SHP77 (cell line): ENCODE measurements at places on chromosomes 6 and 20.

GRCh38 chr6:110738899-110739365, 76.3 kb downstream of the CDK19 start:
- DNase-seq, result no peak

DNA sequence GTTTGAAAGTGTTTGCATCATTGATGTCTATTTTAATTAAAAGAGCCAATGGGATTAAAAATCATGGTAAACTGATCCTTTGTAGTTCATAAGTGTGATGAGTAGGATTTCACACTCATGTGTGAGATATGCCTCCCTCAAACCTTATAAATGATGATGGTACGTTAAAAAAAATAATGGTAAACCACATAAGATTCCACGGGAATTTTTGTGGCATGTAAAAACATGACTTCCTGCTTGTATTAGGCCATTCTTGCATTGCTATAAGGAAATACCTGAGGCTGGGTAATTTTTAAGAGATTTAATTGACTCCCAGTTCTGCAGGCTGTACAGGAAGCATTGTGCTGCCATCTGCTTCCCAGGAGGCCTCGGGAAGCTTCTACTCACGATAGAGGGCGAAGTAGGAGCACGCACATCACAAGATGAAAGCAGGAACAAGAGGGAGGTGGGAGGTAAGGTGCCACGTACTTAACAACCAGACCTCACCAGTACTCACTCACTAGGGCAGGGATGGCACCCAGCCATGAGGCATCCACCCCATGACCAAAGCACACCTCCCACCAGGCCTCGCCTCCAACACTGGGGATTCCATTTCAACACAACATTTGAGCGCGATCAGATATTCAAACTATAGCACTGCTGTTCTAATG, 187.6 kb upstream of the QKI start:
- DNase-seq, result no peak

DNA sequence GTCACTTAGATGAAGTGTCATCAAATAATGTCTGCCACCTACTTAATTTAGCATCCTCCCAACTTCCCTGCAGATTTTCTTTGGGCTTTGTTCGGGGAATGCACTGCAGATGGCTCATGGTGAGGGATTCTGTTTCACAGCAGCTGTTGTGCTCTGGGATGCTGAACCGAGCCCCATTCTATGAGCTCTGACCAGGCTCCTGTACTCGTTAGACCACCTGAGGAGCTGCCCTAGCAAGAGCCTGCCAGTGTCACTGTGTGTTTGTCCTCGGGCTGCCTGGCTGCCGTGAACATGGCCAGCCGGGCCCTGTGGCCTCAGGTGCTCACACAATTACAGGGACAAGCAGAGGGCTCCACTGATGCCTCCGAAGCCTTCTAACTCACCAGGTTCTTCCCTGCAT, 238.8 kb upstream of the ECI2 start:
- DNase-seq, result no peak

GRCh38 chr6:2517855-2518473, 232.8 kb downstream of the MYLK4 start:
- no peak for DNase-seq

GRCh38 chr6:126041516-126041915, 55.2 kb downstream of the TRMT11 start:
- no peak for DNase-seq

GRCh38 chr6:45036103-45036502, 292.0 kb upstream of the RUNX2 start:
- no peak for DNase-seq

DNA sequence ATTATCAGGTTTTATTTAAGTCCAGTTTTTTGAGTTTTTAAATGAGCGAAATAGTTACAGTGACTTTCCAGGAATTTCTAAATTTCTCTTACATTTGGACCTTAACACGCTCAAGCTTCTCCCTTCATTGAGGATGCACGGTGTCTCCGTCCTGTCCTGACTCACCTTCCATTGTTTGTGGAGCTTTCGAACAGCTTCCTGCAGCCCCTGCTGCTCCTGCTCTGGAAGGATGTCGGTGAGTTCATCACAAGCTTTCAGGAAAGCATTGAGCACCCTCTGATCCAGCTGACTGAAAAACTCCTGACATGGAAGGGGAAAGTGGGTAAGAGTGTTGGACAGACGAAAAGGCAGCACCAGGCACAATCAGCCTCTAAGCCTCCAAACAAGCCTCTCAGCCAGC, 183.7 kb downstream of the SYNE1 start:
- DNase-seq, result no peak

DNA sequence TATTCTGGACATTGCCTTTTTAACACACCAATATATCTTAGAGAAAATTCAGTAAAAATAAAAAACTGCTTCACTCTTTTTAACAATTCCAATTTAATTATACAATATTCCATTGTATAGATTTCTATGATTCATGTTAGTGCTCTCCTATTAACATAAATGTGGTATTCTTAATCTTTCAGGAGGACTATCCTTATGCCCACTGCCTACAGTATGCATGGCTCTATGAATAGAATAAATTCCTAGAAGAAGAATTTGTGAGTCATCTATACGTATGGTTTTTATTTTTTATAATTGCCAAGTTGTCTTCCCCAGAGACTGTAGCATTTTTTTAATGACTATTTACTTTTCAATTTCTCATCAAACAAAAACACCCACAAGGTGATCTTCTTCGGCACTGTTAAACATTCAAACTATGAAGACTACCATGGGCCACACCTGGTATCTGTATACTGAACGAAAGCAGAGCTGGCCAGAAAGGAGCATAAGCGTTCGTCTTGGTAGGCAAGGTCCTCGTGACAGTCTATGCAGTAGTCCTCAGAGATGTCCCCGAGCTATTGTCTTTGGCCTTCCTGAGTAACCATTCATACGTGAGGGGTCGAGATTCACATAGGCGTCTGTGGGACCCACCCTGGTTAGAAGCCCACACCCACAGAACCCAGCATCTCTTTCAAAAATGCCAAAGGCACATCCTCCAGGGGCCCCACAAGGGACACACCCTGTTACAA, 74.6 kb downstream of the KIF16B start:
- DNase-seq, result no peak

- no peak for DNase-seq
These were observed 67.3 kb downstream of the PREX1 start for GRCh38 chr20:48760403-48760983.
